ENCODE measurements at places on chromosomes 5 and 9.

GRCh38 chr9:89687188-89687587 lies 82.4 kb downstream of the GADD45G start:
- no peak for DNase-seq

GRCh38 chr5:139900546-139901250 lies 105.1 kb downstream of the PSD2 start:
- DNase-seq: no peak

- no peak for DNase-seq
Observed at GRCh38 chr5:140372971-140373487, 13.0 kb downstream of the SLC4A9 start.

GRCh38 chr9:135920256-135920930 lies 13.0 kb upstream of the CAMSAP1 start:
- no peak for DNase-seq

DNA sequence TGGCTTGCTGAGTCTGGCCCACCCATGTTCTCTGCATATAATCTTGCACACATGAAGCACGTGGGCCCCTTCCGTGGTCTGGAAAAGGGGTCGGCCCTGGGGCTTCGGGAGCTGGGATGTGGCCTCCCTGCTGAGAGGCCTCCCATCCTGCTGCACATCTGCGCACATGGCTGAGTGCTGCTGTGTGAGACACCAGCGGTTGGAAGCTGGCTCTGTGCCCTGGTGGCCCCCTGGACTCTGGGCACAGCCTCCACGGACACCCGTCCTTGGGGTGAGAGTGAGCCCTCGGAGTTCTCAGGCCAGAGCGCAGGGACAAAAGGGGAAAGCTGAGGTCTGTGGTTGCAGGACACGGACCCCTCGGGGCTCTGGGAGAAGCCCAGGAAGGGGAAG lies 115.8 kb downstream of the RXRA start:
- no peak for DNase-seq

GRCh38 chr5:75057561-75057960 lies 5.2 kb upstream of the GCNT4 start:
- DNase-seq: no peak

- DNase-seq: no peak
Observed at GRCh38 chr9:121819428-121820231, 168.2 kb downstream of the DAB2IP start.

GRCh38 chr9:123772374-123772773 lies 157.6 kb downstream of the DENND1A start:
- DNase-seq: no peak

DNA sequence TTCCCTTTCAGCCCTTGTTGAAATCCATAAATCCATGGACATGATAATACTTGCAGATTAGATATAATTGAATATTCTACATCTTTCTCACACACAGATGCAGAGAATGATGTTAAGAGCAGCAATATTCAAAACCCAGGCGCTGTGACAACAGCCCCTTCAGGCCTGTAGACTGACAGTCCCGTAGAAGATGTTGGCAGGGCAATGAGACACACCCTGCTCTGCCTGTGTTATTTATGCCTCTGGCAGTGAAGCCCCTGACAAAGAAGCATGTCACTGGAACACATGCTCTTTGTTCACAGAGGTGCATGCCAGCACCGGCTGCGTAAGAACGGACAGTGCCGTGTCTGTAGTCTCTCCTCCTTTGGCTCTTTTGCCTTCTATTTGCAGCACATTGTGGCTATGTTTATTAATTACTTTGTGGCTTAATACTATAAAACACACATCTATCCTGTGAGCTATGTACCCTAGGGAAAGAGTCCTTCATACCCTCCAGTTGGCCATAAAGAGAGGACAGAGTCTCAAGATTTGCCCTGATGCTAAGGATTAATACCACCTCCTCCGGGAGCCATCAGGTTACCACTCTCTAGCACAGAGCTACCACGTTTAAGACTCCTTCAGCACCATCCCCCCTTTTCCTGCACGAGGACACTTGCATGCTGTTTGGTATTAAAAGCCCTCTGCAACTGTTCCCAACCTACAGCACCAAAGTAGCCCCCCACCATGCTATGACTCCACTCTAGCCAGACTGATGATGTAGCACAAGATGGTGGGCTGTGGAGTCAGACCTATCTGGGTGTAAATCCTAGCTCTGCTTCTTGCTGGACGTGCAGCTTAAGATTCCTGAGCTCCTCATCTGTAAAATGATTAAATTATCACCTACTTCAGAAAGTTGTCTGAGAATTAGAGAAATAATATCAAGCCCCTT lies 2.0 kb upstream of the ANP32B start:
- DNase-seq: no peak

DNA sequence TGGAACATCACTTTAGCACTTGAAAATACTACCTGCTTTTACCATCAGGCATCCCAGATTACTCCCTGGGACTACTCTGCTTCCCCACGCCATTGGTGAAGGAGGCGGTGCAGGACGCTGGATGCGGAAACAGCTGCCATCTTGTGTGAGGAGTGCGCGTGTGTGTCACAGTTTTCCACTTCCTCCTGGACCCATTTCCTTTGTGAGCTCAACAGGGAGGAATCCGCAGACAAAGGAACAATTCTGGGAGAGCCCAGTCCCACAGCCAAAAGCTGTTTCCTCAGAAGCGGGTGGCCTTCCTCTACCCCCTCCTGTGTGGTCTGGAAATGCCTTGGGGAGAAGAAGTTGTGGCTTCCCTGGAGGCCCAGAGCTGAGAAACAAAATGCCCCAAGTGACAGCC lies 16.8 kb downstream of the AFAP1L1 start:
- DNase-seq: no peak

DNA sequence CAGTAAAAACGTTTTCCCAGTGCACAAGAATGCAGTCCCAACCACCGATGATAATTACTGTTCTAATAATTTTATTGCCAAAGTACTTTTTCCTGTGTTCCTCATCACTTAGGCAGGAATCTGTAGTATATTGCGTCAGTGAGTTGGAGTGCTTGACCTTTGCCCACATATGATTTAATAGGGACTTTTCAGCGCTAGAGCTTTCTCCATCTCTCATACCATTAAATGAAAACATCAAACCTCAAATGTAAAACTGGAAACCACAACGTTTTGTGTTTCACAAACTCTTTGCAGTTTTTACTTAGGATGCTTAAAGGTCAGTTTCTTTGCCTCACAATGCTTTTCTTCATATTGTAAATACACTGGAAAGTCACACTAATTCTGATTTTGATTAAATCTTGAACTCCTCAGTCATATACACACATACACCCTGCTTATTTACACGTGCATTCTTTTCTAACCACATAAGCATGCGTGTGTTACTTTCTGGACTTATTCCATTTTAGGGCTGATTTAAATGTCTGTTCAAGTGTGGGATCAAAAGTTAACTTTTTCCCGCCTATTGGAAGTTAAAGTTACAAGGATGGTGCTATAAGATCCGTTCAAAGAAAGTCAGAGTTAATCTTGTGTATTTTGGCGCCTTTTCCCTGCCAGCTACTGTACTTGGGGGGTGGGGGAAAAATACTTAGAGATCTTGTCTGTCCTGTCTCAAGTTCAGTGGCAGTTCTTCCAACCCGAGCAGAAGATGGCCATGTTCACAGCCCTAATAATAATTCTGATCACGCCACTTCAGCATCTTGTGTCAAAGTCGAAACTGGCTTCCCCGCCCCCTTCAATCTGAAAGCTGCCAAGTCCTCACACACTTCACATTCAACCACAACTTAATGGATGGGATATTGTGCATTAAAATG lies 6.6 kb upstream of the NFIB start:
- no peak for DNase-seq

GRCh38 chr5:54844905-54845566 lies 140.4 kb downstream of the ESM1 start:
- DNase-seq: no peak

- no peak for DNase-seq
Observed at GRCh38 chr5:234450-234849, 16.3 kb downstream of the SDHA start.

- DNase-seq: no peak
Observed at GRCh38 chr9:126588491-126589168, 25.1 kb upstream of the LMX1B start.

- DNase-seq: no peak
Observed at GRCh38 chr5:139418793-139419192, 14.9 kb upstream of the SPATA24 start.

GRCh38 chr5:156687514-156687913 lies 162.6 kb upstream of the PPP1R2B start:
- no peak for DNase-seq

- no peak for DNase-seq
Observed at GRCh38 chr9:26947736-26948135, 694 bp upstream of the PLAA start.

DNA sequence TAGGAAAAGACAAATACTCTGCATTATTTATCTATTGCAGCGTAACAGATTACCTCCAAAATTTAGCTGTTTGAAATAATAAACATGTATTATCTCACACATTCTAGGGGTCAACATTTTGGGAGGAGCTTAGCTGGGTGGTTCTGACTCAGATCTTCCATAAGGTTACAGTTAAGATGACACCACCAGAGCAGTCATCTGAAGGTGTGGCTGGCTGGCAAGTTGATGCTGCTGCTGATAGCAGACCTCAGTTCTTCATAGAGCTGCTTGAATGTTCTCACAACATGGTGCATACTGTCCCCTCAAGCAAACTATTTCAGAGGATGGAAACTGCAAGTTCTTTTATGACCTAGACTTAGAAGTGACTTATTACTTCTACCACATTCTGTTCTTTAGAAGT lies 146.3 kb upstream of the FSTL4 start:
- no peak for DNase-seq

GRCh38 chr5:171223927-171224326 lies 85.1 kb upstream of the TLX3 start:
- no peak for DNase-seq

- no peak for DNase-seq
Observed at GRCh38 chr5:68288707-68289134, 73.2 kb downstream of the PIK3R1 start.

- DNase-seq: no peak
Observed at GRCh38 chr9:4965174-4965821, 19.8 kb upstream of the JAK2 start.

DNA sequence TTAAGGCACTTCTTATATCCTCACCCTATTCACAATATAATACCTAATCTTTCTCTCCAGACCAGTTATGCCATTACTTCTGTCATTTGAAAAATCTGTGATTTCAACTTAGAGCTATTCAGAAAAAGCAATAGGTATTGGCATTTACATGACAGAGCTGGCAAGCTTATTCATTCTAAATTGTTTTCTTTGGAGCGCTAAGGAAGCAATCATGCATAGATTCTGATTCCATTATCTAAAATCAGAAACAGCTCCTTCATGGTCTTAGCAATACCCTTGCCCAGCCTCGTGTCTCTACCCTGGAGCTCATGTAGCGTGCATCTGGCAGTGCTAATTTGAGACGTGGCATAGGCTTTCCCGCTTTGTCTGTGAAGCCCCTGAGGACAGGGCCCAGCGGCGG lies 4.5 kb downstream of the SLC1A1 start:
- DNase-seq: no peak

DNA sequence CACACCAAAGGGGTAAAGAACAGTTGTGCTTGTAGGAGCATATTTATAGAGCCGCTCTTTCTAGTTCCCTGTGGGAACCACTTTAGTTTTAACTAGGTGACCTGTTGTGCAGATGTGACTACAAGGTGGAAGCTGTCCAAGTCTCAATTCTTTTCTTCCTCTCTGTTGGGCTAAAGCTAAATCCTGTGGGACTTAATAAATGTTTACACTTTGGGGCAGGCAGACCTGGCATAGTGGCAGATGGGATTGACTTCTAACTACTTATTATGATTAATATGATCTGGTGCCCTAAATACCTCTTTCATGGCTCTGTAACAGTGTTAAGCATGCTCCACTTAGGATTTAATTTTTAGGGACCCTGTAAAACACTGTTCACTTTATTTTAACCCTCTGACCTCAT lies 265.3 kb downstream of the KCTD16 start:
- DNase-seq: no peak

DNA sequence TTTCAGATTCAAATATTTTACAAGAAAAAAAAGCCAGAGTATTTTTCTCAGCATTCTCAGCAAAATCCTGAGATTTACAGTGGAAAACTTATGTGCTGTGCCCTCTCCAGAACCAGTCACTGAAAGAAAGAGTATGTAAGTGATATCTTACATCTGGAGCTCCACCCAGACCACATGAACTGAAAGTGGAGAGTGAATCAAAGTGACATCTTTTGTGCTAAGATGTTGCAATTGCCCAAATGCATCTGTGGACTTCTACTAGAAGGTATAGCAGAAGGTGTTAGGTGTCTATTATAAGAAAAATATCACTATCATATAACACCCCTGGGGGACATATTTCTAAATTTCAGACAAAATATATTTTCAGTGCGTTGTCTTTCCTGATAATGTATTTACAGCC lies 49.0 kb upstream of the RIC1 start:
- DNase-seq: no peak

- no peak for DNase-seq
Observed at GRCh38 chr5:62431735-62432620, 19.4 kb downstream of the IPO11 start.

- DNase-seq: no peak
Observed at GRCh38 chr5:178808886-178809285, 50.9 kb upstream of the ZNF354B start.

DNA sequence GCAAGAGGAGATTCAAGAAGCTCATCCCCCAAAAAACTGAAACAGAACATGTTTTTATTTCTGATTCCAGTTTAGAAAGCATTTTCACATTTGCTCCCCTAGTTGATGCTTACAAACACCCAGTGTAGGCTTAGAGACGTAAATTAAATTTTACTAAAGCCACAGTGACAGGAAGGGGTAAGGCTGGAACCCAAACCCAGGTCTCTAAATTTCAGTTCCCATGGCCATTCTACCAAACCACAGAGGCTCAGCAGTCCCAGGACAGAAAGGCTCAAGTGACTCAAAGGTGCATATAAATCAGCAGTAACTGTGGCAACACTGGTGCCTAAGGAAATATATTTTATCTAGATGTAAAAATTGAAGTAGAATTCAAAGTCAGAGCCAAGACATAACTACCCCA lies 128.7 kb downstream of the CEP120 start:
- no peak for DNase-seq

DNA sequence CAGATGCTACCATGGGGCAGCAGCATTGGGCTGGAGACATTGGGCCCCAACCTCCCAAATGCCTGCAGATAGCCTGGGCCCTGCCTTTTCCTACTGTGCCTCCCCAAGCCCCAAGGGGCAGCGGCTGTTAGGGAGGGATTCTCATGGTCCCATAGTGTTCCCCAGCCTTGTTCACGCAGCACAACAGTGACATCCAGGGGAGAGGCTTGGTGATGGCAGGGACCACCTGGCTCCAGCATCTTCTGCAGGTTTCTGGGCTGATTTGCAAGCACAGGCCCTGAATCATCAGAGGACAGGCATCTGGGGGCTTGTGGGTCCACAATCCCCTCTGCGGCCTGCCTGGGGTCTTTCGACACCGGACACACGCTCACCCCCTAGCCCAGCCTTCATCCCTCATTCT lies 354.6 kb downstream of the SLIT3 start:
- DNase-seq: no peak
